ENCODE measurements at places on chromosomes 4 and X.

DNA sequence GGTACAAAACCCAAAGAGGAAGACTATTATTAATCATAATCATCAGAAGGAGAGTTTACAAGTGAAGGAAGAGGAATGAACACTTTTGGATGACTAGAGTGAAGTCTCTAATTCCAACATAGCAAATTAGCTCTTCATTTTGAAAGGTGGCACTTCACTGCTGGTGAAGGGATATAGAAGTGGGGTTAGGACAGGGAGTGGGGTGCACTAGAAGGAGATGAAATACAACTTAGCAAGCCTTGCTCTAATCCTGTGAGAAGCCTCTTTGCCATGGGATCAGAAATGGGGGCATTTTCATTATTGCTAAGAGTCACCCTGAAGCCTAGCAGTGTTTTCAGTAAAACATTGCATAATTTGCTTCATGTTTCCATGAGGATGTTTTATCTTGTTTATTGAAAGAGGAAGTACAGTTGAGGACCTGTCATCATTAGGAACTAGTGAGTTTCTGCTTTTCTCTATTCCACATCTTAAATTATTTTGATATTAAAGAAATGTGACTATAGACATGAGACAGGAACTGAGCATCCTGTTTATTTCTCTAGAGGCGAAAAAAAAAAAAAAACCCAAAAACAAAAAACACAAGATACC is 9.3 kb upstream of the GRPR start:
- no peak for DNase-seq

GRCh38 chr4:11487139-11487538 is 58.4 kb upstream of the HS3ST1 start:
- no peak for DNase-seq

GRCh38 chr4:1626941-1627340 is 57.2 kb downstream of the FAM53A start:
- no peak for DNase-seq

- DNase-seq, result no peak
These were observed 32.1 kb downstream of the TAPT1 start for GRCh38 chr4:16194214-16194613.

DNA sequence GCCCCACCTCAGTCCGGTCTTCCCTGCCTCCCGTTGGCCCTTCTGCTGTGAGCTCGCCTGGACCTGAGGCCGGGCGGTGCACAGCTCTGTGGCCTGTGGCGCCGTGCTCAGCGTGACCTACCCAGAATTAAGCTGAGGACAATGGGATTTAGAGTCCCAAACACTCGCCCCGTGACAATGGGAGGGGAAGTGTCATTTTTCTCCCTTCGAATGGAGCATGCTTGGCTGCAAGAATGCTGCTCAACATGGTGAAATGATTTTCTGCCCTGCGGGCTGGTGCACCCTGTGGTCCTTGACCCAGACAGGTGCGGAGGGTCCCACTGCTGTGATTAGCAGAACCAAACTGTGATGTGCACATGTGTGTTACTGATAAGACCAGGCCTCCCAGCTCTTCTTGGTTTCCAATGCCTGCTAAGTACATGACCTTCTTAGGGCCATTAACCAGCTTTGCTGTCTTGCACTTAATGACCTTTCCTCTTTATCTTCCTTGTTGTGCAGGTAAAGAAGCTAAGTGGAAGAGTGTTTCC is 772 bp downstream of the EOLA1 start:
- no peak for DNase-seq

- DNase-seq, result no peak
These were observed 286.6 kb upstream of the GATB start for GRCh38 chr4:152047451-152047850.

DNA sequence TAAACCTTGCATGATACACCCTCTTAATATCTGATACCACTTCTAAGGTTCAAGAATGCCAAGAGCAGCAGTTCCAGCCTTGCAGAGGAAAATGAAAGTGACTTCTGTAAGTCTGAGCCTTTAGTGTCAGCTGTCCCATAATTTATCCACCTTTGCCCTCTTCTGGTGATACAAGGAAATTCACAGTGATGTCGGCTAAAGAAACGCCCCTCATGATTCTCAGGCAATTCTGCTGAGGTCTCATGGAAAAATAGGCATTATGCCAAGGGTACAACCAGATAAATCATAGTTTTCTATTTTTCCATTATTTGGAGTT is 172.2 kb upstream of the CXCL13 start:
- peak; percentile 59 for DNase-seq

- DNase-seq, result peak; percentile 36
These were observed 102.4 kb downstream of the CLNK start for GRCh38 chr4:10582059-10582686.

GRCh38 chrX:148914783-148915182 is 414.4 kb downstream of the AFF2 start:
- DNase-seq, result no peak

DNA sequence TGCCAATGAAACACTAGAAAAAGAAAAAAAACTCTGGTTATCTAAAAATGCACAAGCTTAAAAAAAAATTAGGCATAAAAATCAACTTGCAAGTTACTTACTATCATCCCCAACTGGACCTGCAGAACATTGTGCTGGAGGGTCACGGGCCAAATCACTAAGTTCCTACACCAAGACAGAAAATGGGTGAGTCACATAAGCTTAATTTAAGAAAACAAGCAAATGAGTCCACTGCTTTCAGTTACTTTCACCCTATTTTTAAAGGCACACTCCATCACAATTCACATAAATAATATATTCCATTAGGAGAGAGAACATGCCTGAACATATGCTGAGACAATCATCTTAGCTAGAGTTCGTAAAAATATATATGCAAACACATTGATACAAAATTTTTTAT is 17.7 kb downstream of the UBE2D3 start:
- DNase-seq, result no peak

All from RWPE1 (cell line).